Keratinocyte (primary cell): ENCODE measurements at places on chromosomes 7 and 10.

DNA sequence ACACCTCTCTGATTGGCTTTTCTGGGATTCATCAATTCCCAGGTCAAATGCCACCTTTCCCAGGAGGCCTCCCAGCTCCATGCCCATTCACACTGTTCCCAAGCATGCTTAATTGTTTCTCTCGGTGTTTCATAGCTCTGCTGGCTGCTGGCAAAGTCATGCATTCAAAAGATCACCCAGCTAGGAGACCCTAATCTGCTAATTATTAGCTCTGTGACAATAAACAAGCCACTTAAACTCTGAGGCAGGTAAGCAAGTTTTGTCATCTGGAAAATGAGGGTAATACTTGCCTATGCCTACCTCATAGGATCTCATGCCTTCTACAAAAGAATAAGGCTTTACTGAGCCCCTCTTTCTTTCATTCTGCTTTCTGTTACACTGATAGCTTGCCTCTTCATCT is 828 bp upstream of the KEL start:
- no peaks in the 10 kb centered on the region for H3K4me1 ChIP-seq
- no peaks in the 10 kb centered on the region for H3K36me3 ChIP-seq
- no peak overlapping the region for H3K4me3 ChIP-seq
- DNase-seq: no peak
- no peak overlapping the region for H3K27ac ChIP-seq

DNA sequence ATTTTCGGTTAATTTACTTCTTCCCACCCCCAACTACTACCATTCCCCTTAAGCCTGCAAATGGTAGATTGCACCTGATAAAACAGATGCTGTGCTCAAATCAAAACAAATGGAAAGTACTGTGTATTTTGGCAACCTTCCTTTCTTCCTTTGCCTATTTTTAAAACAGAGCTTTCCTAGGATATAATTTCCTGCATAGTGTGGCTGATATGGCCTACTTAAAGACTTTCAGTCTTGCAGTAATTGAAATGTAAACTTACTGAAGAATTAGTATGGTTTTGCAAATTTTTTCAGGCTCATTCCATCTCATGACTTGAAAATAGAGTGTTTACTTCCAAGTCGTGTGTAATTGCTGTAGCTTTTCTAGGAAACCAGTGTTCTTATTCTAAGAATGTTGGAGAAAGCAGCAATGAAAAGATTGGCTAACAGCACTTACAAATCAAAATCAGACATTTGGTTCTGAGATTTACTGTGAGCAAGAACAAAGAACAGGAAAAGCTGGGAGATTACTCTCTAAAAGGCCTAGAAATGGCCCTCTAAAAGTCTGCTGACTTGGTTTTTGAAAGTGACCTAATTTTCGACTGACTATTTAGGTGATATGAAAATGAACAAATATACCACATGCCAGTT is 52.0 kb downstream of the REEP3 start:
- H3K27ac ChIP-seq: no peak overlapping the region
- H3K4me3 ChIP-seq: no peak overlapping the region
- H3K36me3 ChIP-seq: peaks cover 7% of the 10 kb centered on the region
- H3K4me1 ChIP-seq: no peaks in the 10 kb centered on the region
- no peaks in the 10 kb centered on the region for H3K27me3 ChIP-seq

DNA sequence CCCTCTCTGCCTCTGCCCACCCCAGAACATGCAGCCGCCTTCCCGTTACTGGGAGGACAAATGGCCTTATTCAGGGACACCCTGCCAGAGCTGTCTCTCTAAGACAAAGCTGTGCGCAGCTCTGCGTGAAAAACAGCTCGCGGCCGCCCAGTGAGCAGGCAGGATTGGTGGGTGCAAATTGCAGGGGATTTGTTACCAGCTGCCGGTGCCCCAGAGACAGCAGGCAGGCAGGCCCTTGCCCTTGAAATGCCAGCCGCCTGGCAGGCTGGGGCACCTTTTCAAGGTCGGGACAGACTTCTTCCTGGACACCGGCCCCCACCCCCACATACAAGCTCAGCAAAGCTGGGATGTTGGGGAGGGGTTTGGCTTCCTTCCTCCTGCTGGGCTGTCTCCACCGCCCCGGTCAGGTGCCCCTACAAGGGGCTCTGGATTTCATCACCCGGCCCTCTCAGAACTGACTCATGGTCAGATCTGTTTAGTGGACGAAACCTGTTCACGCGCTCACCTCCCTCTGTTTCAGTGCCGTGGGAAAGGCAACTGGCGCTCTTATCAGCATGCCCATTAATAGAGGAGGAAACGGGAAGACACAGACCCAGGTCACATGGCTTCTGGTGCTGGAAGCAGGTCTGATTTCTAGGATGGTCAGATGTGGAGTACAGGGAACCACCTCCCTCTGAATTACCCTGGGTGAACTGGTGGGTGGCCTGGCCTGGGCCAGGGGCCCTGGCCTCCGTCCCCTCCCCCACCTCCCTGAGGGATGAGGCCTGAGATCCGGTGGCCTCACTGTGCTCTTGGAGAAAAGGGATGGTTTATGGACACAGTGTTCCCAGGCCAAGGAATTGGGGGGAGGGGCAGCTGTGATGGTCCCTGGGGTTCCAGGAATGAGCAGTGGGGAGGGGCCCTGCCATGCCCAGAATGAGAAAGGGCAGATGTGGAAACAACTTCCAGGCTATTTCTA is 123.9 kb upstream of the PPIF start:
- no peak for DNase-seq
- no peaks in the 10 kb centered on the region for H3K27me3 ChIP-seq
- peaks cover 15% of the 10 kb centered on the region for H3K4me1 ChIP-seq
- H3K27ac ChIP-seq: no peak overlapping the region

- no peaks in the 10 kb centered on the region for H3K27me3 ChIP-seq
- H3K4me1 ChIP-seq: no peaks in the 10 kb centered on the region
- H3K4me3 ChIP-seq: no peak overlapping the region
- no peak overlapping the region for H3K27ac ChIP-seq
Measured at GRCh38 chr7:38448054-38448453, 174.6 kb upstream of the TARP start.

GRCh38 chr7:20064974-20065862 is 152.0 kb downstream of the MACC1 start:
- H3K4me1 ChIP-seq: no peaks in the 10 kb centered on the region
- H3K4me3 ChIP-seq: no peak overlapping the region
- H3K27ac ChIP-seq: no peak overlapping the region
- H3K36me3 ChIP-seq: no peaks in the 10 kb centered on the region
- H3K27me3 ChIP-seq: no peaks in the 10 kb centered on the region
